ENCODE measurements at places on chromosomes 1 and 21. TPM values are rescaled to one million over a fixed set of nuclear protein-coding genes. Genes with fewer than 3 reads are reported as not detected.

DNA sequence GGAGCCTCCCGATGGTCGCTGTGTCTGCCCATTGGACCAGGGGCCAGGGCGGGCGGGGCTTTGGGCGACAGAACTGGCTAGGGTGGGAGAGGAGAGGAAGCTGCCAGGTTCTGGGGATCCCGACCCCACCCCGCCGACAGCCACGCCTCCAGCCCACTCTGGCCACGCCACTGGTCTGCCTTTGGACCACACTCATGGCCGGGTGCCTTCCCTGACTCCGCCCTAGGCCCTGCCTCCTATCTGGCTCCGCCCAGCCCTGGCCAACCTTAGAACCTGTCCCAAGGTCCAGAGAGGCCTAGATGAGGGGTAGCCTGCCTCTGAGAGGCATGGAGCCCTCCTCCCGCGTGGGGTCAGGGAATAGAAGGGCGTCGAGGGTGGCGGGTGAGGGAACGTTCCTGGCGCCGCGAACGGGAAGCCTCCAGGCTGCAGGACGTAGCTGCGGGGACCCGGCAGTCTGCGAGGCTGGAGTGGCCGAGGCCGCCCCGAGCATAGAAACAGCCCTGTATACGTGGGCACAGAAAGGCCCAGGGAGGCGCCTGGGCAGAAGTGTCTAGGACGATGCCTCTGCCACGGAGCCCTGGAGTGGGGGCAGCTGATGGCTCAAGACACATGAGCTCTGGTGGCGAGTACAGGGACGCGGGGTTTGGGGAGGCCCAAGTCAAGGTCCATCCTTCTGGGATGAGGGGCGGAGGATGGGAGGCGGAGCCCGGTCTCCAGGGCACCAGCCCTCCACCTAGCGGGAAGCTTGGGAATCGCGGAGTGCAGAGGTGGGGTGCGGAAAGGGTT is 11.5 kb upstream of the COL16A1 start:
- peak; percentile 80 for DNase-seq

GRCh38 chr21:21162786-21163185 is 164.6 kb downstream of the NCAM2 start:
- no peak for DNase-seq

DNA sequence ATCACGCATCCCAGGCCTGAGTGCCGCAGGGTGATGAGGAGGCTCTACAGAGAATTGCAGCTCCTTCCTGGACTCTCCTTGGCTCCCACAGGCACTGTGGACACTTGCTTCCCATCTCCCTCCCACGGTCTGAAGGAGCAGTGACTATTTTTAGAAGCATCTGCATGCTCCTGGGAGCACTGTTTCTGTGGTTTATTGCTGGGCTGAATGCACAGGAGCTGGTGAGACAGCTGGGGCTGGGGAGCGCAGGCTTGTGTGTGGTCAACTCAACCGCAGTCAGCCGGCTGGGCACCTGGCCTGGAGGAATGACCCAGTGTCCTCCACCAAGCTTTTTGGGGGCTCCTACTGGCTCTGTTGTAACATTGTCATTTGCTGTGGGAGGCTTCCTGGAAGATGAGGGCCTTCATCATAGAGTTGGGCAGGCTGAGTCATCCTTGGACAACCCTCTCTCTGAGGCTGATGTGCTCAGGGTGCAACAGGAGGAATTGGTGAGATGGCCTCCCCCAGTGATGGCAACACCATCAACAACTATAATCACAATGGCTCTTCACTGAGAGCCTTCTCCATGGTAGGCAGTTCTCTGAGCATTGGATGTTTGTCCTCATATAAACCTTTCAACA is 1.7 kb downstream of the NFASC start:
- DNase-seq: peak; percentile 51

- DNase-seq: no peak
These were observed 201.7 kb downstream of the NUF2 start for GRCh38 chr1:163523375-163524029.

Gene PDPN
- not detected for total RNA-seq

Gene NR1I3
- total RNA-seq: not detected
